ENCODE measurements at places on chromosomes 12 and 14.
A peak's percentile ranks its signal among the peaks of the same experiment; 100 is the strongest.

GRCh38 chr12:108709697-108710096, 21.6 kb downstream of the CORO1C start:
- DNase-seq = no peak

GRCh38 chr12:92719674-92720073, 16.9 kb downstream of the PLEKHG7 start:
- no peak for DNase-seq

DNA sequence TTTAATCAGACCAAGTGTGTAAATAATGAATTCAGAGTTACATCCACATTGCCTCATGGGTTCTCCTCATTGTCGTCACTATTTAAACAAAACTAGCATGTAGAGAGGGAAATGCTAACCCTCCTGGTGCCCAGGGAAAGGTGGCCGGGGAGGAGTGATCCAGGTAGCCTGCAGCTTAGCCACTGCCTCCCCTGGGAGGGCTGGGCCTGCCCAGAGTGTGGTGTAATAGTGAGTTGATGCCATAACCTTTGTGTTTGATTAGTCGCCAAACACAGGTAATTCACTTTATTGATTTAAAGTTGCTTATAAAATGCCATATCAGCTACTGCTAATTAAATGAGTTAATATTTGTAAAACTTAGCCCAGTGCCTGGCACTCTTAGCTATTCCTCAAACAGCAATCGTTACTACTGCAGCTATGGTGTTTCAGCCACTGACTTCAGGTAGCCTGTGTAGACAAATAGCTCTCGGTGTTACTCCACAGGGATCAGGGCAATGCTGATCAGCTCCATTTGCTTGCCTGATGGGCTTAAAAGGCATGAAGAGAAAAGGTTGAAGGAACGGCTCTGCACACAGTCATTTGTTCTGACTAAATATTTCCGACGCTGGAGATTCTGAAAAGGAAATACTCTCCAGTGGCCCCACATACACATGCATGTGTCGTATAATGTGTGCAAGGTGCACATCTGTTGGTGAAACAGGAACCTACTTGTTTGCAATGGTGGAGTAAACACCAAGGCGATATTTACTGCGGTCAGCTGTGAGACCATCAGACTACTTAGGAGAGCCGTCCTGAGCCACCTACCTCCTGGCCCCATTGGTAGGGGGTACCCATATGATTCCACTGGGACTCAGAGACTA, 45.7 kb upstream of the PRMT8 start:
- DNase-seq = no peak

- DNase-seq = no peak
These were observed 16.0 kb upstream of the CMKLR1 start for GRCh38 chr12:108355069-108355468.

DNA sequence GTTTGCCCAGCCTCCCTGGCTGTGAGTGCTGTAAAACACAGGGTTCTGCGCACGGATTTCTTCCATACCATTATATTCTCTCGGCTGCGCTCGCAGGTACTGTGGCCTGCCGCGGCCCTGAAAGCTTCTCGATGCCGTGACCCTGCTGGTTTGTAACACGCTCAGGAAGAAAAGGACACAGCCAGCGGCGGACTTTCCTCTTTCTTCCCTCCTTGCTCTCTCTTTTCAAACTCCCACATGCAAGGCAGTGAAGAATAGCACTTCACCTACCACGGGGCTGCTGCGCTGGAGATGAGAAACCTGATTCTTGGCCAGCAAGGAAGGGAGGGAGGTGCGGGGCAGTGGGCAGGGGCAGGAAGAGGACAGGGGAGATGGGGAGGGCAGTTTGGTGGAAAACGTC, 130.2 kb downstream of the RBM19 start:
- DNase-seq = no peak

GRCh38 chr14:99643343-99643742, 1.6 kb upstream of the HHIPL1 start:
- no peak for DNase-seq

DNA sequence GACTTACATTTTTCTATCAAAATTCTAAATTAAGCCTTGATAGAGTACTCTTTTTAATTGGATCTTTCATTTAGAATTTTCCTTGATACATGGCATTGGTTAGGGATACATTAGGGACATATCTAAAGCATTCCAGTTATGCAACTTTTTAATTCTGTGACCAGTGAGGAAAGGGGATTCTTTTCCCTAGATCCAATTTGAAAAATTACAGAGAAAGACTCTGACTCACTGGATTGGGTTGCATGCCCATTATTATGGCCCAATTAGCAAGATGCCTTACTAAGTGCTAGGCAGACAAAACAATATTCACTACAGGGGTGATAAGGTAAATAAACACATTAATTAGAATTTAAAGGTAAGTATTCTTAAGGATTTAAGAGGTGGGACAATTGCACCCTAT, 5.2 kb upstream of the RAD52 start:
- no peak for DNase-seq

DNA sequence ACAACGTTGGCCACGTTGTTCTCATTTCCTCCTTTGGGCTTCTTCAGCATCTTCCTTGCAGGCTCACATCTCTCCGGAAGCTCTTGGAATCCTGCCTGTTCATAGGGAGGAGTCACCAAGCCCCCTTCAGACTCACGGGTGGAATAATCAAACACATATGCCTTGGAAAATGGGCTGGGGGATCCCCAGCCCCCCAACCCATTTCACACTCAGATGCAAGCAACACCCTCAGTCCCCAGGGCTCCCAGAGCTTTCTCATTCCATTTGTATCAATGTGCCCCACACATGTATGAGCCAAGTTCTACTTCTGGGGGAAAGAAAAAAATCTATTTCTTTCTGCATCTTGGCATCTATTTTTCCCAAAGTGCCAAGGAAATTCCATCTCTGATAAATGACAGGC, 33.1 kb downstream of the WSCD2 start:
- DNase-seq = no peak

- no peak for DNase-seq
These were observed 152.1 kb downstream of the ADGRD1 start for GRCh38 chr12:131105736-131106348.

GRCh38 chr12:66428261-66428660, 126.0 kb downstream of the HELB start:
- no peak for DNase-seq

- DNase-seq = no peak
These were observed 274.1 kb downstream of the PCNX1 start for GRCh38 chr14:71181215-71182003.

DNA sequence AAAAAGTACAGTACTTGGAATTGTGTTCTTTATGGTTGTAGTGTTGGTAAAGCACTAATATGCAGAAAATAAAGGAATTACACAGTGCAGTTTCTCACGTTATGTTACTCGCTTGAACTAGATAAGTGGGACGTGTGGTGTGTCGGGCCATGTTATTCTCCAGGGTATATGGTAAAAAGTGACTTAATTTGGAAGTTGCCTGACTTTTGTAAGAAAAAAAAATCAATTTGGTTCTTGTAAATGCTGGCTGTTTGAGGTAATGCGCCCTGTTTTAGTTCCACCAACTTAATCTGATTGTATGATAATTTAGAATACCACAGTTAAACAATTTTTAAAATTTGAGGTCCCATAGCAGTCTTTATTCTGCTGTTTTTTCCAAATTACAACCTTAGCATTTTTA, 4.1 kb downstream of the ARF6 start:
- DNase-seq = no peak

- no peak for DNase-seq
These were observed 507 bp upstream of the FKBP4 start for GRCh38 chr12:2794191-2794735.

- DNase-seq = no peak
These were observed 60.1 kb downstream of the EPS8 start for GRCh38 chr12:15729097-15729496.

DNA sequence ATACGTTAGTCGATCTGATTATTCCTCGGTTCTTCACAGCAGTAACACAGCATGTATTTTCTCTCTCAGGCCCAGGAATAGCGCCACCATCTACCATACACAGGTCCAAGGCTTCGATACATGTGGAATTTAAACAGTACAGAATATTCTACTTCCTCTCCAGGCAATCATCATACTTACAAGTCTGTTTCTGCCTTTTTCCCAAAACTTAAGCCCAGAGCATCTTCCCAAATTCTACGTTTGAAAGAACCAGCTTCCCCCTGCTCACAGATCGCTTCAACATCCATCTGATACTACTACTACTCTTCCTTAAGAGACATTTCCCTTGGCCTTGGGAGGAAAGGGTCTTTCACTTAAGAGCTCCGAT, 626 bp downstream of the TXNDC16 start:
- peak; percentile 6 for DNase-seq

DNA sequence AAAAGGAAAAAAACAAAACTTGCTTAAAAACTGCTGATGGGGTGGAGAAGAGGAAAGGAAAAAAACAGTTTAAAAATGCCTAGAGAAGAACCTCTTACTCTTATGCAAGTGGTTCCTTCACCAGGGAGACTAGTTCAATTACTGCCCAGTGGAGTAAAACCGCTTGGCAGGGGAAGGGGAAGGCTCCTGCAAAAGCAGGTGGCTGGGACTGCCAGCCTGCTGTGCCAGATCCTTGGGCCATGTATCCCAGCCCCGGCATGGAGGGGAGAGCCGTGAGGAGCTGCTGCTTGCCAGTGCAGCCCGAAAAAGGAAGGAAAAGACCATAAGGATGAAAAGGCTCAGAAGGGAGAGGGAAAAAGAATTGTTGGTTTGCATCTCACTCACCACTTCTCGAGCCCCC, 123.0 kb downstream of the FSCB start:
- no peak for DNase-seq

DNA sequence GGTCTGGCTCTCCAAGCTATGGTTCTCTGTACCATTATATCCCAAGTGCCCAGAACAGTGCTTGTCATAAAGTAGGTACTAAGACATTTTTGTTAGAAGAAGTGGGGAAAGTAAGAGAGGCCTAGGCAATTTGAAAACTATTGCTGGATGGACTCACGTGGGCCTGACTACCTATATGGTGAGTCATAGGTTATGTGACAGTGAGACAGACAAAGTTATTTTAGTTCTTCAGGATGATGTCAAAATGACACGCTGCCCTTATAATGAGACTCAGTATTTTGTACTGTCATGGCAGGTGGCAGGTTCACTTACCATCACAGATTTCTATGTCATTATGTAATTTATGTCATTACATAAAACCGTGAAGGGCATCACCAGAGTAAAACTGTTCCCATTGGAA, 53.1 kb downstream of the PARP11 start:
- DNase-seq = no peak

- no peak for DNase-seq
These were observed 59.0 kb downstream of the SLC6A12 start for GRCh38 chr12:155006-155405.

- DNase-seq = no peak
These were observed 51.5 kb downstream of the HECTD4 start for GRCh38 chr12:112330706-112331105.

DNA sequence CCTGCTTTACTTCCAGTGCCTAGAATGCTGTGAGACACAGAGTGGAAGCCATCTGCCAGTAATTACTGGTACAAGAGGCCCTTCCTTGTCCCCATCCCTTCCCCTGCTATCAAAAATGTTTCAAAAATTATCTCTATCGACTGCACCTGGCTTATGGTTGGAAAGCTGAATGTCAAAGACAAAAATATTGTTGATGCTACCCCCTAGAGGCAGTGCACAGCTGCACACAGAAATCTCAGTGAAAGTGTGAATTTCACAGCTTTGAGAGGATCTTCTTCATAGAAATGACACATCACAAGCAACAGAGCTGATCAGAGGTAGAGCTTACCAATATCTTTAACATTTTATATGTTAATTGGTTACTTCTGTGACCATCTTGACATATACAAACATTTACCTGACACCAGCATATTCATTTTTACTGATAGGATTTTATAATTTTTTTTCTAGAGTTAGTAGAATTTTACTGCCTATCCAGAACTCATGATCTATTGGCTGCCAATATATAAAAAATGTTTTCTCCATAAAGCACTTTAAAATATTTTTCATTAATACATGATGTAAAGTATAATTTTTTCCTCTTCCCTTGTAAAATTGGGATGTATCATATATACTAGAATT, 138.0 kb downstream of the AACS start:
- no peak for DNase-seq

DNA sequence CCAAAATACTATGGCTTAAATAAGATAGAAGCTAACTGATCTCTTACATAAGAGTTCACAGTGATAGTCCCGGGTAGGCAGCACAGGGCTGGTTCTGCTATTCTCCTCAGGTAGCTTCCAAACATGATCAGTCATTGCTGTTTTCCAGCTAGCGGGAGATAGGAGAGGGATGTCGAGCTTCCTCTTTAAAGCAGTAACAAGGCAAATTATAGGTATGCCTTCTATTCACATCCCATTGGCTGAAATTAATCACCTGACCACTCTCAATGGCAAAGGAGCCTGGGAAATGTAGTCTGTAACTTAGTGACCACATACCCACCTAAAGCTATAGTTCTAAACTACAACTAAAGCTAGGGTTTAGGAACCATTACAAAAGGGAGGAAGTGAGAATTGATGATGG, 34.5 kb upstream of the VRK1 start:
- DNase-seq = peak; percentile 18

GRCh38 chr12:23950210-23950774, 822 bp upstream of the SOX5 start:
- no peak for DNase-seq

DNA sequence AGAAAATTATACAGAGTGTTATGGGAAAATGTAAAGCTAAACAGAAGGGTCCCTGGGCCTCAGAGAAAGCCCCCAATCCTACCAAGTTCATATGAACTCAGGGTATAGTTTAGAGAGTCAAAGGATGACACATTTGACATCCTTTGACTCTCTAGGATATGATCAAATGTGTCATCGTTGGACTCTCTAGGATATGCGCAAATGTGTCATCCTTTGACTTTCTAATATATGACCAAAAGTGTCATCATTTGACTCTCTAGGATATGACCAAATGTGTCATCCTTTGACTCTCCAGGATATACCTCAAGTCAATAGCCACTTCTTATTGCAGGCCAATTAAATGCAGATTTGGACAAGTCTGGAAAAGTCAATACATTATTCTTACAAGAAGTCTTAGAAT, 204.8 kb upstream of the IGF1 start:
- DNase-seq = no peak

DNA sequence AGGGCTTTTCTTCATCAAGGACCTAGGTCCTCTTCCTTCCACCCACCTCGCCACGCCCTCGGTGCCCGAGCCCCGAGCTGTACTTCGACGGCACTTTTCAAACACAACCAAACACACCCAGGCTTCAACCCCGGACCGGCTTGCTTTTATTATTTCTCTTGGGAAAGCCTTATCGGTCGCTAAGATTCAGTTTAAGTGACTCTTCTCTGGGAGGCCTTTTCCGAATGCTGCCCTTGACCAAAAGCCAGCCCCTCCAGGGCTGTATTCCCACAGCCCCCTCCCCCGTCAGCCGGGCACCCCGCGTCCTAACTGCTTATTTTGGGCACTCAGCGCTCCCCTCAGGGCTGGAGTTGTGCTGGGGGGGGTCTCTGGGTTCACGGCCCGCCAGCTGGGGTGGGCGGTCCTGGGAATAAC, 644 bp upstream of the PPP4R4 start:
- DNase-seq = no peak

GRCh38 chr12:113889891-113890581, 76.1 kb downstream of the RBM19 start:
- no peak for DNase-seq

DNA sequence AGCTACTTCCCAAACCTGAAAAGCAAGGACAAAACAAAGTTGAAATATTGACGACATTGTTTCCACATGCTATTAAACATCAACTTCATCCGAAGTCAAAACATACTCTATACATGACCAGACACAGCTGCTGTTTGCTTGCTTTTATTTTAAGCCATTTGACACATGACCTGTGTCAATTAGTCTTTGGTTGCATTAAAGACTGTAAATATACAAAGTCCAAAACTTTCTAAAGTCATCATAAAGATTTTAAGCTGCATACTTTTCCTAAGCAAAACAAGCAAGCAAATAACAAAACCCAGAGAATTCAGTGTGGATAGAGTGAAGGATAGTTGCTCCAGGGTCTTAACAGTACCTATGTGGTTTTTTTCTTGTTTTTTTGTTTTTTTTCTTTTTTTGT, 21.8 kb downstream of the HAL start:
- DNase-seq = no peak

Data from fibroblast of the conjunctiva (primary cell).